ENCODE measurements at places on chromosomes 6 and 20. TPM values are rescaled to one million over a fixed set of nuclear protein-coding genes. Genes with fewer than 3 reads are reported as not detected.

GRCh38 chr6:32076321-32076809 is 32.8 kb downstream of the TNXB start:
- H3K4me3 ChIP-seq = no peak overlapping the region
- H3K27me3 ChIP-seq = no peaks in the 10 kb centered on the region
- peak overlapping the region; percentile 46 for H3K27ac ChIP-seq
- DNase-seq = peak; percentile 88
- peaks cover 5% of the 10 kb centered on the region for H3K4me1 ChIP-seq

GRCh38 chr6:69729870-69730449 is 66.8 kb downstream of the LMBRD1 start:
- no peak overlapping the region for H3K27ac ChIP-seq
- no peak for DNase-seq

DNA sequence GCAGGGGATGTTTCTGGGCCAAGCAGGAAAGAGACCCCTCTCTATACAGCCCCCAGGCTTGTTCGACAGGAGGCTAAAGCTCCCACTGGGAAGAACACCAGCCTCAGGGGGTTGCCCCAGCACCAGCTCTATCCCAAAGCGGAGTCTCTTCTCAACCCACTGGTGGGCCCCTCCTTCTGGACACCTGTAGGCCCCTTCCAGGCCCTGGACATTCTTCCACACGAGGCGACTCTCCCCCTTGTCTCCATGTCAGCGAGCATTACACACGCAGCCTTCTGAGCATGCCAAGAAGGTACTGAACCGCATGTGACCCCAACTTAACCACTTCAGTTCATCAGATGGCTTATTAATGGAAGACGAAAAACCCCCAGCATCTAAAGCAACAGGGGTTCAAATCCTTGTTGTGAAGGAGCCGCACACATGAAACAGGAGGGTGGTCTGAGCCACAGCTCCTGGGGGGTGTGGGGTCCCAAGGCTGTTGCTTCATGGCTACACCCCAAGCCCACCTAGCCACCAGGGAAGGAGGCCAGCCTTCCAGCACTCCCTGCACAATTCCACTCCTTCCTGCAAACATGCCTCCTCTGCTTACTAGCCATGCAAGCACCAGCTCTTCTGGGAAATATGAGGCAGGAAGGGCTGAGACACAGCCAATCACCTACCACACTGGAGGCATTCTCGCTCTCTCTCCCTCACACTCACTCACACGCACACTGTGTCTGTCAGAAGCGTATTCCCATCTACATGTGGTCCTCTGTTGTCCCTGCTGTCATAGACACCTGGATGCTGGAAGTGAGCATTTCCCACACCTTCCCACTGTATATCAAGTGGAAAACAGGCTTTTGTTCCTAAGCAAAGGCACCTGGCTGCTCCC is 104.5 kb downstream of the NOL4L start:
- peaks cover 77% of the 10 kb centered on the region for H3K4me1 ChIP-seq
- peak; percentile 59 for DNase-seq
- H3K27ac ChIP-seq = peak overlapping the region; percentile 97
- H3K4me3 ChIP-seq = peak overlapping the region; percentile 94

DNA sequence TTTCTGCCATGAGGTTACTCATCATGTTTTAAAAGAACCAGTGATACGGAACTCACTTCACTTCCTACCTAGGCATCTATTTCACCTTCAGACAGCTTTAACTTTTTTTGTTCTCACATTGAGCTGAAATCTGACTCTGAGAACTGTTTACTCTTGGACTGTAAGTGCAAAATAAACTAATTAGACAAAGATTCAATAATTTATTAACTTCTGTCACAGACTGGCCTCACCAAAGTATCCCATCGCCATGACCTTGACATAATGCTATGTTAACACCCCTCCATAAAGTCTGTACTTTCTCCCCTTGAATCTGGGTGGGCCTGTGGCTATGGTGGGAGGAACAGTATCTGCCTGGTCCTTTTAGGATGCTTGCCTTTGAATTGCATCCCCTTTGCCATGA is 448.1 kb downstream of the CBLN4 start:
- H3K36me3 ChIP-seq = no peaks in the 10 kb centered on the region
- H3K4me1 ChIP-seq = no peaks in the 10 kb centered on the region
- no peak overlapping the region for H3K27ac ChIP-seq
- no peaks in the 10 kb centered on the region for H3K27me3 ChIP-seq

- no peaks in the 10 kb centered on the region for H3K36me3 ChIP-seq
- H3K27me3 ChIP-seq = no peaks in the 10 kb centered on the region
- H3K27ac ChIP-seq = no peak overlapping the region
- no peaks in the 10 kb centered on the region for H3K4me1 ChIP-seq
- no peak for DNase-seq
Measured at GRCh38 chr6:39444479-39445019, 122.0 kb upstream of the KCNK16 start.

DNA sequence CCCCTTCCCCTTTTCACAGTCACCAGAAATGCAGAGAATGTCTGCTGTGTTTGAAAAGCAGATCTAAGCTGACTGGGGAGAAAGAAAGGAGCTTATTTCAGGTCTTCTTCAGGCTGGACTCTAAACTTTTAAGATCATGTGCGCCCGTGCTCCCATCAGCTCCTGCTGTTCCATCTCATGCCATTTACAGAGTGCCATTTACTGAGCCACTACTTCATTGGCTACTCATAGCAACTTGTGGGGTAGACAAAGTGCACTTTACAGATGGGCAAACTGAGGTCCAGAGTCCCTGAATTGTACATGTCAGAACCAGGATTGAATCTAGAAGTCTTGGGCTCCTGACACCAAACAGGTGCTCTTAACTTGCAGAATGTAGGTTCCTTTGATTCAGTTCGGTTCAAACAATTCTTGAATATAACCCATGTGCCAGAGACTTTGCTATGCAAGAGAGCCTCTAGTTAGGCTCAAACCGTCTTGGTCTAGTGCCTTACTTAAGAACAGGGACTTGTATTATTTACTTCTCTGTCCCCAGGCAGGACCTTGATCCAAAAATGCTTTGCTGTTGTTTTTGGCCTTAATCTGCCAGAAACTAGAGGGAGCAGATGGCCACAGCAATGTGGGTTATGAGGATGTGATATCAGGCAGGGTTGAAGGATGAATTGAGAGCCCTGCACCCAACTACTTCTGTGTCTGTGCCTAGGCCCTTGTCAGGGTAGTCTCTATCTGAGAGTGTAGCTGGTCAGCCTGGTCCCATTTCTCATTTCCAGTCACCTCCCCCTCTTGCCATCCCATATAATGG is 56.4 kb downstream of the RALY start:
- no peak for DNase-seq
- no peaks in the 10 kb centered on the region for H3K36me3 ChIP-seq
- H3K27ac ChIP-seq = no peak overlapping the region
- H3K27me3 ChIP-seq = no peaks in the 10 kb centered on the region
- H3K4me3 ChIP-seq = no peak overlapping the region

DNA sequence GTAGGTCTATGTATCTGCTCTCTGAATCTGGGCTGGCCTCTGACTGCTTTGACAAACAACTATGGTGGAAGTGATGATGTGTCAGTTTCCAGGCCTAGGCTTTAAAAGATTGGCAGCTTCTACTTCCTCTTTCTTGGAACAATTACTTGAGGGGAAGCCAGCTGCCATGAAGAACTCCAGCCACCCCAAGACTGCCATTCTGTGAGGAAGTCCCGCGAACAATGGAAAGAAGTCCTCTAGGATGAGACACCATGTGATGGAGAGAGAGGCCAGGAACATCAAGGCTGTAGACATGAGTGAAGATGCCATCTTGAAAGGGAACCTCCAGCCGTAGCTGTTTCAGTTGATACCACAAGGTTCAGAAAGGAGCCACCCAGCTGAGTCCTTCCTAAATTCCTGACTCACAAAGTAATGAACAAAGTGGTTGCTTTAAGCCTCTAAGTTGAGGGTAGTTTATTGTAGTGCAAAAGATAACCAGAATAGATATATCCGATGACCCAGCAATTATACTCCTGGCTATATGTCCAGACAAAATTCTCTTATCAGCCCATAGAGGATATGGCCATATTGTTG is 15.3 kb upstream of the TCF15 start:
- no peaks in the 10 kb centered on the region for H3K4me1 ChIP-seq
- no peak for DNase-seq
- no peak overlapping the region for H3K4me3 ChIP-seq
- H3K36me3 ChIP-seq = no peaks in the 10 kb centered on the region
- H3K27ac ChIP-seq = no peak overlapping the region

- H3K36me3 ChIP-seq = no peaks in the 10 kb centered on the region
- no peak overlapping the region for H3K27ac ChIP-seq
- H3K27me3 ChIP-seq = peaks cover 5% of the 10 kb centered on the region
- no peaks in the 10 kb centered on the region for H3K4me1 ChIP-seq
- H3K4me3 ChIP-seq = no peak overlapping the region
Measured at GRCh38 chr20:44449864-44450263, 25.8 kb upstream of the TTPAL start.

DNA sequence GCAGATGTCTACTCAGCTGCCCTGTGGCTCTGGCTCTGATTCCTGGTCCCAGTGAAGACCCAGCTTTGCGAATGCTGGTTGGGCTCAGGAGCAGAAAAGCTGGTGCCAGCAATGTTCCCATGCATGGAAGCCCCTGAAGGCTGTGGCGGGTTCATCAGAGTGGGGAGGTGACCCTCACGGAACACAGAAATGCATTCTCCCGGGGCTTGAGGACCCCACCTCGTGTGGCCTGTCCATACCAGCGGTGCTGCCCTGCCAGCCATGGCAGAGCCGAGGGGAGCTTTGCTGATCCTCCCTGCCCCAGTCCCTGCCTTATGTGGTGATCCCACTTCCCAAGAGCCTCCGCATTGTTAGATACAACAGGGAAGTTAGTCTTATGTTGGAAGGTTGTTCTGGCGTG is 157.7 kb upstream of the THBS2 start:
- H3K4me1 ChIP-seq = no peaks in the 10 kb centered on the region
- H3K27me3 ChIP-seq = no peaks in the 10 kb centered on the region
- no peak for DNase-seq
- H3K27ac ChIP-seq = no peak overlapping the region
- no peak overlapping the region for H3K4me3 ChIP-seq
- H3K36me3 ChIP-seq = no peaks in the 10 kb centered on the region

DNA sequence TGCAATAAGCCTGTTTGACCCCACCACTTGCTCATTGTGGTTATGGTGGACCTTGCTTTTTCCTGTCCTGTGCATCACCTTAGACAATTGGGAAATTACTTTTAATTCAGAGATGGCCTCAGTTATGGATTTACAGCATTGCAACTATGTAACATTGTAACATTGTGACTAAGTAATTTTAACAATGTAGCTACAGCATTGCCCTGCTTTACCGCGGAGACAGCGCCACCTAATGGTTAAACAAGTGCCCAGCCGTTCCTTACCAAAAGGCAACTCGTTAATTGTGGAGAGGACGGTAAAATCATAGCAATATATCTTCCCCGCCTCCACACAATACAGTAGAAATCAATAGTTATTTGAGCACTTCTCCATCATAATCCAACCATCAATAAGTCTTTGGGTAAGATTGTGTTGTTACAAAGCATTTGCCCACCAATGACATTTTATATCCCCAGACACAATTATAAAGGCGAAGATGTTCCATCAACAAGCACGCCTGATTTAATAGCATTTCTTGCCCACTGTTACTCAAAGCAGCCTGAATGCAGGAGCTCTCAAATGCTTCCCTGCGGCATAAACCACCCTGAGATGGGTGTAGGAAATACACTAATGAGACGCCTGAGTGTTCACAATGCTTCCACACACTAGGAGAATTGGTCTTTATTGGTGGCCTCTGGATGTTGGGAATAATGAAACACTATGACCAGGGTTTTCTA is 93.7 kb downstream of the PROKR2 start:
- no peaks in the 10 kb centered on the region for H3K27me3 ChIP-seq
- H3K4me1 ChIP-seq = no peaks in the 10 kb centered on the region
- no peak overlapping the region for H3K27ac ChIP-seq
- no peak overlapping the region for H3K4me3 ChIP-seq
- no peak for DNase-seq

- no peak overlapping the region for H3K27ac ChIP-seq
- no peak for DNase-seq
- no peaks in the 10 kb centered on the region for H3K27me3 ChIP-seq
- H3K36me3 ChIP-seq = no peaks in the 10 kb centered on the region
- peaks cover 33% of the 10 kb centered on the region for H3K4me1 ChIP-seq
- H3K4me3 ChIP-seq = no peak overlapping the region
Measured at GRCh38 chr6:11204005-11204399, 28.5 kb downstream of the NEDD9 start.

DNA sequence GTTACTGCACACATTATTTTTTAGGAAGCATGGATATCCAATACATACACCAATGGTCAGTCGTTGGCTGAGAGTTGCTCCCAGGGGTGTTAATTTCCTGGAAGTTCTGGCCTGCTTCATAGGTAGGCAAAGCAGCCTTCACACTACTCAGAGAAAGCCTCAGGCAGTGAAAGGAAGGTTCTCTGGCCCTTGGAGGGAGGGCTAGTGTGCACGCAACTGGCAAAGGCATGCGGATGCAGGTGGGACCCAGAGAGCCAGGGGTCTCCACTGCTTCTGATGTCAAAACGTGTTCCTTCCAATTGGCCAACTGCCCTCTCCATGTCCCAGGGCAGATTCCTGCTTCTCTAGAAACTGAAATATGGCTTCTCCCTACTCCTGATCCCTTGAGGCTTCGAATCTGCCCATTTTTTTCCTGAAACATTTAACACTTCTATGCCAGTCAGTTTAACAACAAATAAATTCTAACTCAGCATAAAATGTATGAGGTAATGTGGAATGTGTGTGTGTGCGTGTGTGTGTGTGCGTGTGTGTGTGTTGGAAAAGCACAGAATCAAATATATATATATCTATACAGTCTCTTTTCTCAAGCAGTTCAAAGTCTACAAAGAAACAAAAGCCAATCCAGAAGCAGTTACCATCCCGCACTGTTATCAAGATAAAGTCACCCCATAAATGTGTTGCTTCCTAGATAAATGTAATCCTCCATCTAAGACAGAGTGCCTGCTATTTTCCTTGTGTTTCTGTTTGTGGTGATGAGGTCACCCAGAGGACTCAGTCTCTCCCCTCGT is 94.0 kb upstream of the HIVEP1 start:
- H3K4me3 ChIP-seq = no peak overlapping the region
- no peak for DNase-seq
- H3K27ac ChIP-seq = peak overlapping the region; percentile 64
- no peaks in the 10 kb centered on the region for H3K36me3 ChIP-seq
- no peaks in the 10 kb centered on the region for H3K27me3 ChIP-seq

KCNK17 gene
- total RNA-seq = 1.4 TPM

NNAT gene
- 125 TPM for total RNA-seq

PROKR2 gene
- not detected for total RNA-seq

PTK6 gene
- total RNA-seq = 0.28 TPM

PPP2R5D gene
- 30.3 TPM for total RNA-seq

WFDC5 gene
- not detected for total RNA-seq

TFEB gene
- 23.5 TPM for total RNA-seq

TCF21 gene
- 16.3 TPM for total RNA-seq

DEF6 gene
- 3.5 TPM for total RNA-seq

ESR1 gene
- 0.71 TPM for total RNA-seq

ADGB gene
- not detected for total RNA-seq

ENPP5 gene
- total RNA-seq = 0.49 TPM

PRPH2 gene
- total RNA-seq = 0.71 TPM
